ENCODE measurements at places on chromosomes 4 and X.

DNA sequence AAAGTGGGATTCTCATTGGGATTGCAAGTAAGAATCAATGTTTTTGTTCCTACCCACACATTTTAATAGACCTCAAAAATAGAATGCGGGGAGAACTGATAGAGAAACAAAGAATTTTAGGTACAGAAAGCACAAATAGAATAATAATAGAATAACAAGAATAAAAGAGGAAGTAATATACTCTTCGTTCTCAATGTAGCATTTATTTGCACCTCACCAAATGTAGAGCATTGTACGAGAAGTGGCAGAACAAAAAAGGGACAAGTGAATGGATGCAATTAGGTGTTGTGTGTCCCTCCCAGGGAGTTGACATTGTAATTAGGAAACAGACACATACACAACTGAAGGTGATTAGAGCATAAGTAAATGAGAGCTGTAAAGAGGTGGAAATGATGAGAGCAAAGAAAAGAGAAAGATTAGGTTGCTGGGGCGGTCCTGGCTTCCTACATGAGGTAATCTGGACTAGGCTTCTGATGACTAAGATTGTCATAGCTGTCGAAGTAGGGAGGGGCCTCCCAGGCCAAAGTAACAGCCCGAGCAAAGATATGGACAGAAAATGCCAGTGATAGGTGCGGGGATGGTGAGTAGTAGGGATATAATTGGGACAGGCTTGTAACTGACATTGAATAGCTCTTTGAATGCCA is 10.4 kb downstream of the RAB9A start:
- no peak for DNase-seq

GRCh38 chr4:15354371-15355297 is 73.2 kb upstream of the C1QTNF7 start:
- DNase-seq: no peak

GRCh38 chr4:105504744-105505143 is 30.9 kb upstream of the PPA2 start:
- no peak for DNase-seq

DNA sequence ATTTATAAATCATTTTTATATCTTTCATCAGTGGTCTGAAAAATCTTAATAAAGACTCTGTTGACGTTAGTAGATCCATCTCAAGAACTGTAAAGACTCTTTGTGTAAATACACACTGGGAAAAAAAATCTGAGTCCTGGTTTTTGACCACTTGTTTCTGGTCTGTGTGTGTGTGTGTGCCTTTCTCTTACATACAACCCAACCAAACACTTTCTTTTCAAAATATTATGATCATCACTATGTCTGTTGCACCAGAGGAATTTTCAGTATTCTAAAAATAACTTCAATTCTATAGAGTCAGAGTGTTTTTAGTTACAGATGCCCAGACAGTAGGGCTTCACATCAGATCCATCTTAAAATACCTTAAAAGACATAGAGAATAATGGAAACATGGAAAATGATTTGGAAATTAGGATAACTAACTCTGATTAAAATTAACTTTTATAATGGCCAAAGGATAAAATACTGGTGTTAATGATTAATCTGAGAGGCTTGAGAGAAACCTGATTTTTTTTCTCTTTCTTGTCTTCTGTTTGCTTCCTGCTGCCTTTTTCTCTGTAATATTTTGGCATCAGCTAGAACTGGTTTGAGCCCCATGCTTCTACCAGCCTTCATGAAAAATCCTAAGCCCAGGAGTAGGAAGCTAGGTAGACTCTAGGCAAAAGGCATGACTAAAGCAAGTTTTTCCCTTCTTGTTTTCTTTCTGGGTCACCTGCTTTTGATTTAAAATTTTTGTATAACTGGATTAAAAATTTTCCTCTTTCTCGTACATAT is 99.7 kb downstream of the ATXN3L start:
- DNase-seq: no peak

GRCh38 chr4:84219656-84220055 is 279.4 kb downstream of the NKX6-1 start:
- DNase-seq: no peak

GRCh38 chr4:176611381-176611780 is 181.3 kb downstream of the VEGFC start:
- DNase-seq: no peak

- DNase-seq: no peak
These were observed 671 bp downstream of the SLC7A11 start for GRCh38 chr4:138241281-138242075.

DNA sequence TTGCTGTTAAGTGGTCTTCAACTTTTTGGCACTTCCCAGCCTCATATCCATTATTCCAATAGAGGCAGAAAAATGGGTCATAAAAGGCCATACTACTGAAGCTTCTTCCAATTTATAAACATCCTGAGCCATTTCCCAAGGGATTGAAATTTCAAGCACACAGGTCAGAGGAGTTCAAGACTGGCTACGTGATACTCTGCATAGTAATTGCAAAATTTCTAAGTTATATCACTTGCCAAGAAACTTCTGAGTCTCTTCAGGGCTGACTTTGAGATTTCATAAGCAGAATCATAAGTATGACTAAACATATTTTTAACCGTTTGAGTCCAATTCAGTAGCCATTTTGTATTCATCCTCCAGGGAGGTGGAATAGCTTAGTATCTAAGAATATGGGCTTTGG is 75.6 kb upstream of the RXFP1 start:
- no peak for DNase-seq

DNA sequence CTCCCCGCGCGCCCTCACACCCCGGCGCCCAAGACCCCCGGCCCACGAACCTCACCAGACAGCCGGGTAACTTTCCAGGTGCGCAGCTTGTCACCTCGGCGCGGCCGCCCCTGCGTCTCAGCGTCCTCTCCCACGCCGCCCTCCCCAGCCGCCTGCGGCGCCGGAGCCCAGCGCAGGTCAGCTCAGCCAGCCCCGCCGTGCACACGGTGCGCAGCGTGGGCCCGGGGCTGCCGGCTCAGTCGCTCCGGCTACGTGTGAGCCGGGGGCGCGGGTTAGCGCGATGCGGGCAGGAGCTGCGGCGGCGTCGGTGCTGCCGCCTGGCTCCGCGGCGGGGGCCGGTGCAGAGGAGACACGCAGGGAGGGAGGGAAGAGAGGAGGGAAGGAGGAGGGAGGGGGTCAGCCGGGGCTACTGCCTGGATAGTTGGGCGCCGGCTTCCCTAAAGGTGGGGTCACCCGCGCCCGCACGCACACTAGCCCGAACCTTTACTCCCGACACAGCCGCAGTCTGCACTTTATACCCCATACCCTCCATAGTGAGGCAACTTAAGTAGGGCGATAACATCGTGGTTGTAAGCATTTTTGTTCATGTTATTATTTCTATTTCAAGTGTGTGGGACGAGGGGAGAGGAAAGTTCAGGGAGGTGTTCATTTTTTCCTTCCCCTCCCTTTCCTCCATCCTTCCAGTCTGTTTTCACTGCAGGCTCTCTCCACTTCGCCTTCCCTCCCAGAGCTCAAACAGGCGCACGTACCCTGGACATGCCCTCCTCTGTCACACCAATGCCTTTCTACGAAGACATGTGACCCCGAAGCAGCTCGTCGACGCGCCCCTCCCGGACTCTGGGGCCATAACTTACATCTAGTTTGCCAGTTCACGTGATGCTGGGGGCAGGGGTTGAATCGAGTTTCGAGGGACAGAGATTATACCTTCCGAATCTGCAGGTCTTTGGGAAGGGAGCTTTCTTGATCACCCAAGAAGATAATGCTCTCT is at the start of gene PRKG2:
Gene PRKG2, minus strand, starts transcription at position 342 of the 988 bp plus-strand sequence. CDS start 10,175 bp downstream, outside the sequence.
- DNase-seq: no peak

GRCh38 chr4:95217197-95217596 is 331.6 kb downstream of the UNC5C start:
- no peak for DNase-seq

DNA sequence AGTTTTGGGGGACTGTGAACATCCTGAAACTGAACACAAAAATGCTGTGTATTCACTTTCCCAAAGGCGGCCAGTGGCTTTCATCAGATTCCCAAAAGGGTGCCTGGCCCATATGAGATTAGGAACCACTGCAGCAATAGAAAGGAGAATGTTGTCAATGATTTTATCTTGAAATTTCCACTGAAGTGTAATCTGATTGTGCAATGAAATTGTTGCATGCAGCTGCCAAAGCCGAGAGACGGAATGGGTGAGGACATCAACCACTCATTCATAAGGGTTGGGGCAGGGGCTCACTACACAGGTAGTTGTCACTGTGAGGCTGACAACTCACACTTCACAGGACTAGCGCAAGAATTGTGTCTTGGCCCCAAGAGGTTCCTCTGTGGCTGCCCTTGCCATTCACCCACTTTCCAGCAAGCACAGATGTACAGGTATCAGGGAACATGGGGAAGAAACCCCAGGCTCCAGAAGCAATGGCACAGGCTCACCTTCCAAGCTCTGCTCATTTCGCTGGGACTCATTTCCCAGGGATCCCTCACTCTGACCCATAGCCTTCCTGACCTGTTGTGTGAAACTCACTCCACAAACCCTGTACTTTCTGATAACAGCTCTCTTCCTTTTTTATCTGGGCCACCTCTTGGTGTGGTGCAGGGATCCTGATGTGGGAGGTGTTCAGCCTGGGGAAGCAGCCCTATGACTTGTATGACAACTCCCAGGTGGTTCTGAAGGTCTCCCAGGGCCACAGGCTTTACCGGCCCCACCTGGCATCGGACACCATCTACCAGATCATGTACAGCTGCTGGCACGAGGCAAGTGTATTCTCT is 48.8 kb downstream of the BMX start:
- no peak for DNase-seq

DNA sequence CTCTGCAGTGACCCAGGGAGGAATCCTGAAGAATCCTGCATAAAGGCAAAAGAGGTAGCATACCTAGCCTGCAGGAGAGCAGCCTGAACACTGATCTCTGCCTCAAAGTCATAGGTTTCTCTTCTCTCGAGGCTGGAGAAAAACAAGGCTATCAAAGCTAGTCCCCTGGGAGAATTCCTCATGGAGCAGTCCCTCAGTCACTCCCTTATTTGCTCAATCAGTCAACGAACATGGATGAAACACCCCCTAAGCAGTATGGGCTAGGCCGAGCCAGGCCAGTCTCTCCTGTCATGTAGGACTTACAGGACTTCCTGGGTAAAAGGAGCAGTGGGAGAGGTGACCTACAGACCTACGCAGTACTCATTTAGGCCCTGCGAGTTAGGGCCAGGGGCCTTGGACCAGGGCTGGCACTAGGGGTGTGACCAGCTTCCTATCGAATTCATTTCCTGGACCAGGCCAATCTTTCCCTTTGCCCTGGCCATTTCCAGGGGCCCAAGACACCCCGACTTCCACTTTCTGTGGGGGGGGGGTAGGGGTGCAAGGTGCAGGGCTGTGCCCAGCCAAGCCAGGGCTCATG is 164.1 kb downstream of the EFNB1 start:
- no peak for DNase-seq

DNA sequence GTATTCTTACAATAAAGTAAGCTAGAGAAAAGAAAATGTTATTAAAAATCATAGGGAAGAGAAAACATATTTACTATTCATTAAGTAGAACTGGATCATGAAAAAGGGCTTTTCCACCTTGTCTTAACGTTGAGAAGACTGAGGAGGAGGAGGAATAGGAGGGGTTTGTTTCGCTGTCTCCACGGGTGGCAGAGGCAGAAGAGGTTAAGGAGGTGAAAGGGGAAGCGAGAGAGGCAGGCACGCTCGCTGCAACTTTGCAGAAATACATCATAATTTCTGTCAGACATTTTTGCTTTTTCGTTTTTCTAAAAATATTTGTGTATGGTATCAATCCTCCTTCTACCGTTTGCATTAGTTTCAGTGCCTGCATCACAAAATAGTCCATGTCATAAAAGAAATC is 2375.1 kb upstream of the AGA start:
- DNase-seq: no peak

- DNase-seq: no peak
These were observed 26.7 kb downstream of the PDS5A start for GRCh38 chr4:39950861-39951481.

DNA sequence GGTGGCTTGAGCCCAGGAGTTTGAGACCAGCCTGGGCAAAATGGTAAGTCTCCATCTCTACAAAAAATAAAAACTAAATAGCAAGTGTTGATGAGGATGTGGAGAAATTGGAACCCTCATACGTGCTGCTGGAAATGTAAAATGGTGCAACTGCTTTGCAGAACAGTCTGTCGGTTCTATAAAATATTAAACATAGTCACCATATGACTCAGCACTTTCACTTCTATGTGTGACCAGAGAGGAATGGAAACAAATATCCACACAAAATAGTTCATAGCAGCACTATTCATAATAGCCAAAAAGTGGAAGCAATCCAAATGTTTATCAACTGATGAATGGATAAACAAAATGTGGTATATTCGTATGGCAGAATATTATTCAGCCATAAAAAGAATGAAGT is 60.8 kb upstream of the FMR1 start:
- DNase-seq: no peak

GRCh38 chr4:38455092-38455862 is 208.7 kb upstream of the KLF3 start:
- no peak for DNase-seq

DNA sequence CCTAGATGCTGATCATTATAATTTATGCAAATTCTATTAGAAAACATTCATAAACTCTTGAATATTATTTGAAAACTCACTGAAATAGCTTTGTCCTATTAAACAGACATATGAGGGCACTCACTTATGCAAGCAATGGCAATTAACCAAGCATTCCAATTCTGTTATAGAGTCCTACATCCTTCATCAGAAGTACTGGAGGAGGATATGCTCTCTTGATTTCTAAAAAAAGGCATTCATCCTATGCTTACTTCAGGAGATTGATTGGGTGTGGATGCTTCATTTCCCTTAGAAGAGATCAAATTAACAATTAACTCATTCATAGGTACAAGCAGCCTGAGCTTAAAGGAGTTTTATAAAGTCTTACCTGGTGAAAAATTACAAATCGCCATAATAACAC is 1317.2 kb downstream of the PCDH7 start:
- no peak for DNase-seq

DNA sequence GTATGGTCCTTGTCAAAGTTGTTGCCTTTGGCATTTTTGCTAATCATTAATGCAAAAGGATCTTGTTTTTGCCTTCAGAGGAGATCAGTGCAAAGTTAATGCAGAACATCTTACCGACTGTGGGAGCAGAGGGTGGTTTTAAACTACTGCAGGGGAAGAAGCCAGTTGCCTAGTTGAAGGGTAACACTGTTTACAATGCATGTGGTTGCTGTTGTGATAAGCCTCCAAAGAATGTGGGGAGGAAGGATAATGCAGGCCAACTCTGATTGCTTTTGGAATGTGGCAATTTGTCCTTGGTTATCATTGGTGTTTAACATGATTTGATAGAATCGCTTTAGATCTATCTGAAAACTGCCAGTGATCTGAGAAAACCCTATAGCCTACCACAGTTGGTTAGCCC is 204.3 kb upstream of the TLL1 start:
- no peak for DNase-seq

DNA sequence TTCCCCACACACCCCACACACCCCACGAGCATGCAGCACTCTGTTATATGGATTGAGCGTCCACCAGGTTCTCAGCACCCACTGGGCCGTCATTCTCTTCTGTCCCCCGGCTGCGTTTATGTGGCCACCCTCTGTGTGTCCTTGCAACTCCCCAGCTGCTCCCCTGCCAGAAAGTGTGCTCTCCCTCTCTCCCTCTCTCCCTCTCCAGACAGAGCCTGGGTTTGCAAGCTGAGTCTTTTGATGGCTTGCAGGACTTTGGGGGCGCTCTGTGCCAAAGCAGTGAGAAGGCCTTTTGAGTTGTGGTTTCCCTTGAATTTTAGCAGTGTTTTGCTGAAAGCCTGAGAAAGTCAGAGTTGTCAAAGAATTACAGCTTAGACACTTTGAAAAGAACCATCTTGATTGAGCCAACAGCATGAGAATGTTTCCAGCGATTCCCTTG is 173.5 kb downstream of the DCLK2 start:
- DNase-seq: no peak

Measured in CD4-positive, alpha-beta T cell treated with Interferon alpha-2 for 1 hour (primary cell).